ENCODE measurements at places on chromosomes 2 and 18. TPM values are rescaled to one million over a fixed set of nuclear protein-coding genes. Genes with fewer than 3 reads are reported as not detected.
A peak's percentile ranks its signal among the peaks of the same experiment; 100 is the strongest.

DNA sequence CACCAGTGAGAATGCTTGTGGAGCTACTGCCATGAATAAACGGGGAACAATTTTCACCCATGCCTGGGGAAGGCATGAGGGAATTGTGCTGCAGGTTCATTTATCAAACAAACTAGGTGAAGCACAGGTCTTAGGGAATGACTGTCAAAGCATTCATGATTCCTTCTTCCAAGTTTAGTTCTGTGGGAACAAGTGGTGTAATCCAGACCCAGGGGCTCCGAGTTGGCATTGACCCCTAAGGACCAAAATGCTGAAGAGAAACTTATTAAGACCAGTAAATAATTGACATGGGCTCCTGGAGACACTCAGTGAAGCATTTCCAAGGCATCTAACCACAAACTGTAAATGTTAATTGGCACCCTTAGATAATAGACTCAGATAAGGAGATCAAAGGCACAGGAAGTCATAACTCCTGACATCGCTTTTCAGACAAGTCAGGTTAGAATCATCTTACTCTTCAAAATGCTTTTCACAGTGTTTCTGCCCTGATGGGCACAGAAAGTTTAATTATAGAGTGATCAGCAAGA lies 96.9 kb downstream of the SPP2 start:
- no peak overlapping the region for H3K27ac ChIP-seq
- no peaks in the 10 kb centered on the region for H3K36me3 ChIP-seq
- no peak for DNase-seq
- H3K4me1 ChIP-seq: no peaks in the 10 kb centered on the region
- no peaks in the 10 kb centered on the region for H3K27me3 ChIP-seq

GRCh38 chr2:174925046-174925784 lies 80.0 kb downstream of the CHN1 start:
- H3K27ac ChIP-seq: no peak overlapping the region
- no peak overlapping the region for H3K4me3 ChIP-seq
- no peaks in the 10 kb centered on the region for H3K27me3 ChIP-seq
- H3K4me1 ChIP-seq: no peaks in the 10 kb centered on the region

DNA sequence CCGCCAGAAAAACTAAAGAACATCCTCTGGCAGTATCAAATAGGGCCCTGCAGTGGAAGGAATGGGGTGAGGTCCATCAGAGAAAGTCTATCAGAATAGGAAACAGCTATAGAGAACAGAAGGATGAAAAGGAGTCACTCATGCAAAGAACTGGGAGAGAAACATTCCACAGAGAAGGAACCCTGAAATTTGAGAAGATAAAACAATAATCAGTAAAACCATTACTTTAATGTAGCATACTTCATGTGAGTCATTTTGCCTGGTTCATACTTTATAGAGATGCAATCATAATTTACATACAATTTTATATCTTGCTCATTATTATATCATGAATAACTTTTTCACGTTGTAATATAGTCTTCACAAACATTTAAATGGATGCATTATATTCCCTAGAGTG lies 402.2 kb downstream of the NCKAP5 start:
- H3K36me3 ChIP-seq: no peaks in the 10 kb centered on the region
- no peak overlapping the region for H3K4me3 ChIP-seq
- H3K27me3 ChIP-seq: no peaks in the 10 kb centered on the region

DNA sequence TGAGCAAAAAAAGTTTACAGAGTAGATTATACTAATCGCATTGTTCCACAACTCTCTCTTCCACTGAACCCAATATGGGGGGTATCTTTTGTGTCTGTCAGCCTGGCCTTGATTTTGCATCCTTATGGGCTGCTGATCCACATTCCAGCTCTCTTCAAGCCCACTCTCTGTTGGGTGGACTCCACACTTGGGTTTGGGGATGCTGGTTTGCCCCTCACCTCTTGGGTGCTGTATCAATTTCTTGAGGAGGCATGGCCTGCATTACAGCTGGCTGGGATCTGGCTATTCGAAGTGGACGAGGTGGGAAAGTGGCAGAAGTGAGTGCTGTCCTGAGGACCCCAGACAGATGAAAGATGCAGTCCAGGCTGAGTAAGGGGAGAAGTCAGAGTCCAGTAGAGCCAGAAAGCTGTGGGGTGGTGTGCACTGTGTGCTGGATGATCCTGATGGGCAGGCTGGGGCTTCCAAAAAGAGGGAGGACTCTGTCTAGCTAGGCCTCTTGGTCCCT lies 141.4 kb downstream of the CAPN13 start:
- H3K27ac ChIP-seq: no peak overlapping the region

DNA sequence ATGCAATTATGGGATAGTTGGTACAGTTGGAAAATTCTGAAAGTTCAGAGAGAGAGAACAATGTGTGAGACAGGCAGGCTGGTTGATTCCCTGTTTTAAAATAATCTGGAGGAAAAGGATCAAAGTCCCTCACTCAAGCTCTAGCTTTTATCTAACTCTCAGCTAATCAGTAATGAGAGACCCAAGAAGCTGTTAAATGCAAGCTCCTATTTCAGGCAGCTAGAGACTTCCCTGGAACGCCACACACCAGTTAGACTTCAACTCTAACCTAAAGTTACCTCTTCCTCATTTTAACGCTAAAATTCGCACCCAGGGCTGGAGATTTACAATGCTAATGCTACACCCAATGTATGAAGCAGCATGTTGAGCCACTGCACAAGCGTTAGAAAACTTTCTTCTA lies 243.1 kb downstream of the EN1 start:
- H3K27ac ChIP-seq: no peak overlapping the region
- DNase-seq: no peak
- no peaks in the 10 kb centered on the region for H3K36me3 ChIP-seq

- no peak overlapping the region for H3K27ac ChIP-seq
- H3K4me1 ChIP-seq: no peaks in the 10 kb centered on the region
- no peak for DNase-seq
- no peaks in the 10 kb centered on the region for H3K27me3 ChIP-seq
- no peaks in the 10 kb centered on the region for H3K36me3 ChIP-seq
- no peak overlapping the region for H3K4me3 ChIP-seq
These were observed 95.1 kb upstream of the L3MBTL4 start for GRCh38 chr18:6509832-6510231.

DNA sequence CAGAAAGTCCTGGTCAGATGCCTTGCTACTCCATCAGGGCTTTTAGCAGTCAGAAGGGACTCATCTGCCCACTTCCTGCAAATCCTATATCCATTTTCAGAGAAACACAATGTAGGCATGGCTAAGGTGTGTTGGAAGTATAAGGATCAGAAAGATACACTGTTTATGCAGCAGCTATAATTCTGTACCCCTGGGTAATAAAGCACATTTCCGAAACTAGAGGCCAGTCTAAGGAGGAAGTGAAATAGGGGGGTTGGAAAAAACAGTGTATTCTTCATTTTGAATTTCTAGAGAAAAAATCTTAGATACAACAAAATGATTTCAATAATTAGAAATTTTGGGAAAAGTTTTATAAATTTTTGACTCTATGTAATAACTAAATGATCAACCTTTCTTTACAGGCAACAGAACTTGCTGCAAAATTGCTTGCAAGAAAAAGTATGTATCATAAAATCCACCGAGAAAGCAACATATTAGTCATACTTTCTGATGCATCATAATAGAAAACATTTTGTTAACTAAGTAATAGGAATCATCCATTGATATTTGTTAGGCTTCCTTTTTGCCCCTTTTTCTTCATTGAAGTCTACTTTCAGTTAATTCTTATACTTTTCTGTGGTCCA lies 47.4 kb downstream of the FSIP2 start:
- H3K4me1 ChIP-seq: no peaks in the 10 kb centered on the region
- no peaks in the 10 kb centered on the region for H3K27me3 ChIP-seq
- no peaks in the 10 kb centered on the region for H3K36me3 ChIP-seq
- H3K4me3 ChIP-seq: no peak overlapping the region

- H3K4me1 ChIP-seq: no peaks in the 10 kb centered on the region
- H3K4me3 ChIP-seq: no peak overlapping the region
- H3K36me3 ChIP-seq: no peaks in the 10 kb centered on the region
- DNase-seq: no peak
These were observed 182.3 kb upstream of the SMAD7 start for GRCh38 chr18:49133112-49133511.

DNA sequence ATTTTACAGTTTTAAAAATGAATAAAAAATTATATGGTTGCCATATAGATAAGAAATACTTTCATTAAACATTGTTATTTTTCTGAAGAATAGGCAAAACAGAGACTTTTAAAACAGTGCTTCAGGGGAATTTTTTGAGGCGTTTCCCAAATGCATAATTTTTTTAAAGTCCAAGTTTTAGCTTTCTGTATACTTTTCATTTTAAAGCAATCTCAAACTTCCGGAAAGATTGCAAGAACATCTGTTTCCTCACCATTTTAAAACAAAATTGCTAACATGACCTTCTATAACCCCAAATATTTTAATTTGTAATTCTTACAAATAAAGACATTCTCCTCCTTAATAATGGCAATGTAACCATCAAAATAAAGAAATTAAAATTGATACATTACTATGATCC lies 15.1 kb upstream of the MBD2 start:
- H3K4me3 ChIP-seq: no peak overlapping the region
- H3K27ac ChIP-seq: peak overlapping the region; percentile 54
- H3K4me1 ChIP-seq: peaks cover 10% of the 10 kb centered on the region
- no peak for DNase-seq

DNA sequence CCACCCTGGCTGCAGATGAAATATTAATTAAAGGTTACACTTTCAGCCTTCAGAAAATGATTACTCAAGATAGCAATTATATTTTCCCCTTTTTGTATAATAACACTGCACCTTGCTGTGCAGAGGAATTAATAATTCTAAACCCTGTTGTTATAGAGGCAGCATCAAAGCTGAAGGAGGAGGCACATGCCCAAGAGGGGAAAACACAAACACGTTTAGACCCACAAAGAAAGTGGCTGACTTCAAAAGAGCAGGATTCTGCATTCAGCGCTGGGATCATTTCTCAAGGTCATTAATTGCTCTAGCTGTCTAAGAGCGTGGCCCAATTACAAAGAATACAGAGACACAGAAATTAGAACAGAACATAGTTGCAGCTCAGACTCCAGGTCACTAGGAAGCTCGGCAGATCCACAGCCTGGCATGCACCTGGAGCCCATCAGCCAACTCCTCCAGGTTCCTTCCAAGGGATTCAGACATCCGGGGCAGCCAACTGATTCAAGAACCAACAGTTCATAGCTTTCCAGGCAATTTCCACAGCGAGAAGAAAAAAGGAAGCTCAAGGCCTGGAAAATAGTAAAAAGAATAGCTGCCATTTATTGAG lies 102.3 kb upstream of the ID2 start:
- no peak for DNase-seq
- H3K27me3 ChIP-seq: no peaks in the 10 kb centered on the region
- H3K27ac ChIP-seq: no peak overlapping the region
- H3K4me1 ChIP-seq: peaks cover 33% of the 10 kb centered on the region
- no peak overlapping the region for H3K4me3 ChIP-seq
- no peaks in the 10 kb centered on the region for H3K36me3 ChIP-seq

- no peak for DNase-seq
- no peak overlapping the region for H3K27ac ChIP-seq
- no peaks in the 10 kb centered on the region for H3K27me3 ChIP-seq
These were observed 20.6 kb upstream of the EXOC6B start for GRCh38 chr2:72846171-72847095.

- no peaks in the 10 kb centered on the region for H3K36me3 ChIP-seq
- H3K27me3 ChIP-seq: peaks cover 13% of the 10 kb centered on the region
- no peaks in the 10 kb centered on the region for H3K4me1 ChIP-seq
- no peak overlapping the region for H3K27ac ChIP-seq
- no peak for DNase-seq
These were observed 50.3 kb downstream of the INHBB start for GRCh38 chr2:120396013-120396860.

DNA sequence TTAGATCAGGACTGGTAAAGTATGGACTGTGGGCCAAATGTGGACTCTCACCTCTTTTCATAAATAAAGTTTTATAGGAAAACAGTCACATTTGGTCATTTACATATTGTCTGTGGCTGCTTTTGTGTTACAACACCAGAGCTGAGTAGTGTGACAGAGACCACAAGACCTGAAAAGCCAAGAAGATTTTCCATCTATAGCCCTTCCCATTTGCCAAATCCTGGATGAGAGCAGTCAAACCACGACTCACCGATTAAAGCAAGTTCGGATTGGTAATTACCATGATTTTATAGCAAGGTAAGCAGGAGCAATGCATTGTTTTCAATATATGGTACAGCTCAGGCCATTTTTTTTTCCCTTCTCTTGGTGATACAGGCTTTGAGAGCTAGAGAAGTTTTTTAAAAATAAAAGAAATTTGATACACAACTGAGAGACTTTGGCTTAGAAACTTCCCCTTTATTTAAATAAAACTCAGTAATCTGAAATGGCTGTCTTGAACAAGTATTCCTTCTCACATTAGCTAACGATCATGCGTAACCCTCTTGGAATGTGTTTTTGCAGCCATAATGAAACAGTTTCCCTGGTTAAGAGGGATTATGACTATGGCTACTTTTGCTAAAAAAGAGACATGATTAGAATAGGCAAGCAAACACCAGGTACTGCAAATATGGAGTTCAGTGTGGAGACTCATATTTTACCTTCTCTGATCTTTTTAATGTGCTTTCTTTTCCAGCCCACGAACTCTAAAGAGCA lies 9.5 kb upstream of the MALL start:
- peaks cover 5% of the 10 kb centered on the region for H3K4me1 ChIP-seq
- H3K27me3 ChIP-seq: no peaks in the 10 kb centered on the region
- no peak overlapping the region for H3K27ac ChIP-seq

- no peak overlapping the region for H3K27ac ChIP-seq
- no peaks in the 10 kb centered on the region for H3K36me3 ChIP-seq
- H3K4me3 ChIP-seq: no peak overlapping the region
- DNase-seq: no peak
- H3K27me3 ChIP-seq: no peaks in the 10 kb centered on the region
- no peaks in the 10 kb centered on the region for H3K4me1 ChIP-seq
These were observed 491.2 kb downstream of the PIK3C3 start for GRCh38 chr18:42446195-42446594.

- H3K4me1 ChIP-seq: peaks cover 4% of the 10 kb centered on the region
- no peaks in the 10 kb centered on the region for H3K27me3 ChIP-seq
- peak; percentile 79 for DNase-seq
- H3K27ac ChIP-seq: no peak overlapping the region
- H3K4me3 ChIP-seq: peak overlapping the region; percentile 4
These were observed 128.2 kb upstream of the CXCR4 start for GRCh38 chr2:136246086-136246669.

DNA sequence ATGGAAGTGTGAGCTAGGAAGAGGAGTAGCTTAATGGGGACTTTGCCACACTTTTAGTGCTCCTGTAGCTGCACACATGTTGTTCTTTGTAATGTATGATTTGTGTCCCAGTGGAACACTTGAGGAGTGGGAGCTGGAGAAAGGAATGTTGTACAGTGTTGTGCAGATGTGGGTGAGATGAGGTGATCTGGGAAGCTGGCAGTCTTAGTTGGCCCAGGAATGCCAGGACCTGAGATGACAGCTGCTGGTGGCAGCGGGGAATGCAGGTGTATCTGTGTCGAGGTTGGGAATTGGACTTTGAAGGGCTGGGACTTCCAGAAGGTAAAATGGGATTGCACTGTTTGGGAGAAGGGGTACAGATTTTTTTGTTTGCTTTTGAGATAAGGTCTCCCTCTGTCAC lies 23.6 kb downstream of the NEDD4L start:
- H3K27ac ChIP-seq: no peak overlapping the region
- no peak for DNase-seq
- no peaks in the 10 kb centered on the region for H3K36me3 ChIP-seq
- H3K4me1 ChIP-seq: no peaks in the 10 kb centered on the region
- no peak overlapping the region for H3K4me3 ChIP-seq

GRCh38 chr2:215836881-215837280 lies 176.5 kb downstream of the MREG start:
- no peaks in the 10 kb centered on the region for H3K36me3 ChIP-seq
- H3K4me3 ChIP-seq: no peak overlapping the region
- peaks cover 14% of the 10 kb centered on the region for H3K4me1 ChIP-seq
- H3K27ac ChIP-seq: no peak overlapping the region
- DNase-seq: no peak

Gene CROCC2
- total RNA-seq: 3.4 TPM

Gene DAW1
- total RNA-seq: 4.9 TPM

Gene DPYSL5
- not detected for total RNA-seq

Gene ABCB11
- 0.32 TPM for total RNA-seq

Gene KYNU
- total RNA-seq: 30.6 TPM

Gene MLPH
- total RNA-seq: 394 TPM
